Inflammatory macrophage treated with lipopolysaccharide for 4 hours (primary cell): ENCODE measurements at places on chromosomes 3 and 15.

DNA sequence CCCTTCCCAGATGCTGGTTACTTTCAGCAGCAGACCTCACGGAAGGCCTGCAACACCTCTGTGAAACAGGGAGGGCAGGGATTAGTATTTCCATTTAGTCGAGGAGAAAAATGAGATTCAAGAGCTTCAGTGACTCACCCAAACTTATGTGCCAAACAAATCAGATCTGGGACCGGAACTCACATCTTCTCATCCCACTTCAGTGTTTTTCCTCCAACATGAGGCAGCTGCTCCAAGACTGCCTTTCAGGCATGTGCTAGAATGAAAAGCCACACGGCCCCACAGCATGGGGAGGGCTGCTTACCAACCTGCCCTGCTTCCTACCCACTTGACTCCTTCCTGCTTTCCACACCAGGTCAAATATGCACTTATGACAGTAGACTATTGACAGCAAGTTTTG is 129.4 kb upstream of the SLC24A5 start:
- DNase-seq, result no peak

DNA sequence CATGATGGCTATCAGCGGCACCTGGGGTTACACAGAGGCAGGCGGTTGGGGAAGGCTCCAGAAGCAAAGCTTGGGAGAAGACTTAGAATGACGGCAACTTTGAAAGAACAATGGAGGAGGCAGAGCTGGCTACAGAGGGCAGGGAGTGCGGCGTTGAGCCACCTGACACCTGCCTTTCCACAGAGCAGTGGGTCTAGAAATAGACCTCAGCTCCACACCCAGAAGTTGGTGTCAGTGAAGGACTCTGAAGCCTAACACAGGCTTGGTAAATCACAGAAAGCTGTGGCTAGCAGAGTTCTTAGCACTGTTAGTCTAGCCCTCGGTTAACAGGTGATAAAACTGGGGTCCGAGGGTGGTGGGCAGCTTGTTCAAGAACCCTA is 23.1 kb upstream of the EHD4 start:
- no peak for DNase-seq

DNA sequence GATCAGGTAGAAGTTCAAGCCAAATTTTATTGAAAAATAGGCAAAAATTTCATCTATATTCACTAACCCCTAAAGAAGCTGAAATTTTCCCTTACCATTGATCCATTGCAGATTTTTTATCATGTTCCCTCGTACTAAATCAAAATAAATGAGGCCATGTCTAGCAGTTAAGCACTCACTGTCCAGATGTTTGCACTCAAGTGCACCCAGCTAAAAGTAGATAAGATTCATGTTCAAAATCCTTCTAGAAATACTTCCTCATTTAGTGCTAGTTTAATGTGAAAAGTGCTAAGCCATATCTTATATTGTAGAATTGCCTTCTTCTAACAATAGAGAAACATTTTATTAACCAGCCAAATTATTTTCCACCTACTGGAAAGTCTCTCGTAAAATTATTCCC is 164.7 kb upstream of the UBE2E2 start:
- DNase-seq, result no peak

DNA sequence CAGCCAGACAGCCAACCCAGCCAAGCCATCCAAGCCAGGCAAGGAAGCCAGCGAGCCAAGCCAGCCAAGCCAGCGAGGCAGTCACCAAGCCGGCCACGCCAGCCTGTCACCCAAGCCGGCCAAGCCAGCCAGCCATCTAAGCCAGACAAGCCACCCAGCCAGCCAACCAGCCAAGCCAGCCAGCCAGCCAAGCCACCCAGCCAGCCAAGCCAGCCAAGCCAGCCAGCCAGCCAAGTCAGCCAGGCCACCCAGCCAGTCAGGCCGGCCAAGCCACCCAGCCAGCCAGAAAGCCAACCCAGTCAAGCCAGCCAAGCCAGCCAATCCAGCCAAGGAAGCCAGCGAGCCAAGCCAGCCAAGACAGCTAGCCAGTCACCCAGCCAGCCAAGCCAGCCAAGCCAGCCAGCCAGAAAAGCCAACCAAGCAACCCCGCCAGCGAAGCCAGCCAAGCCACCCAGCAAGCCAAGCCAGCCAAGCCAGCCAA is 201.2 kb downstream of the GOLGA6L6 start:
- no peak for DNase-seq

- peak; percentile 38 for DNase-seq
Observed at GRCh38 chr3:64484289-64484992, 203.4 kb downstream of the ADAMTS9 start.

GRCh38 chr15:37933666-37934065 is 774 bp upstream of the TMCO5A start:
- no peak for DNase-seq

- no peak for DNase-seq
Observed at GRCh38 chr15:27237319-27237939, 266.4 kb downstream of the GABRG3 start.

DNA sequence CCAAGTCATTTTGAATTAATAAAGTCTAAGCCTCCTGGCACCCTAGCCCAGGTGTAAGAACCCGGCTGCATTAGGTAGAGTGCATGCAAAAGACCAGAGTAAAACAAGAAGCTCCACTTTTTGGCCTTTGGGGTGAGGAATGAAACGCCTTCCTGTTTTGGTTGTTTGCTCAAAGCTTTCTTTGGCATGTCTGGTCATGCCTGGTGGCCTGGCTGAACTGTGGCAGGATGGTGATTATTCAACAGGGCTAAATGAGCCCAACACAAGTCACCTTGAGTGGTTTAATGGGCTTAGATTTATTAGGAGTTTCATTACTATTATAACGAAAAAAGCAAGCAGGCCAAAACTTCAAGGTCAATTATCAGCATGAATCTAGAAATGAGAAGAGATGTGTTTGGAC is 40.9 kb upstream of the LDHAL6B start:
- DNase-seq, result no peak

- DNase-seq, result peak; percentile 33
Observed at GRCh38 chr15:47410247-47410646, 307.1 kb upstream of the SEMA6D start.

GRCh38 chr15:25705433-25706115 is 157.6 kb downstream of the ATP10A start:
- no peak for DNase-seq

GRCh38 chr3:45042162-45042561 is 16.1 kb downstream of the CLEC3B start:
- DNase-seq, result peak; percentile 36
